ENCODE measurements at places on chromosomes 1 and 21.

GRCh38 chr1:160859166-160859565 is 3.5 kb downstream of the CD244 start:
- no peak for DNase-seq

GRCh38 chr1:180967558-180967957 is 54.9 kb downstream of the KIAA1614 start:
- DNase-seq, result no peak

DNA sequence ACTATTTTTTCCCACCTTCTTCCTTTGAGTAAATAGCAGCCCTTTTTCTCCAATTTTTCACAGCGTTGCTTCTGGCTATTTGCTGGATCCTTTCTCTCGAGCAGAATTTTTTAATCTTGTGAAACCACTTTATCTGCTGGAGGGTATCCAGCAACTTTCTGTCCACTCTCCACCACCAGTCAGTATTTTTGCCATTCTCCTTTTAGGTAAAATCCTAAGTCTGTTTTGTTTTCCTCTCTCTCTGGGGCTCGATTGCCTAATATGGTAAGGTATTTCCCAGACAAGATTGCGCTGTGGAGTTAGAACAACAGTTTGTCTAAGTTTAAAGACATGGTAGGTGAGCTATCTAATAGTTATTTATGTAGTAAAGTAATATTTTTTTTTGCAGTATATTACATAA is 156.9 kb downstream of the PPP1R12B start:
- DNase-seq, result no peak

GRCh38 chr1:159781992-159782391 is 1.2 kb downstream of the DUSP23 start:
- no peak for DNase-seq

DNA sequence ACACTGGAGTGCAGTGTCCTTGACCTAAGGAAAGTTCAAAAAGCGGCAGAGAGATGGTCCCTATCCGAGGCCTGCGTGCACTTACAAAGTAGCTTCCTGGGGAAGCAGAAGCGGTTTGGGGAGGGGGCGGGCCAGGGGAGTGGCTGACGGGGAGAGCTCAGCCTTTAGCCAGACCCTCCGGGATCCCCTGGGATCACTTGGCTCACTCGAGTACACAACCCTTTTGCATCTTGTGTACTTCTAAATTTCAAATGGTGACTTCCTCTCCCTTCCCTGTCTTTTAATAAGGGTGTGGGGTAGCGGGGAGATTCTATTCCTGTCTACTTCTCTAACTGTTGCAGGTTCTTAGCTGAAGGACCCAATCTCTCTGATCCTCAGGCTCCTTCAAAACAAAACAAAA is 18.1 kb upstream of the SNX27 start:
- no peak for DNase-seq

GRCh38 chr1:14955402-14955801 is 198.1 kb upstream of the TMEM51 start:
- no peak for DNase-seq

GRCh38 chr1:162666006-162666645 is 33.9 kb downstream of the DDR2 start:
- DNase-seq, result no peak

DNA sequence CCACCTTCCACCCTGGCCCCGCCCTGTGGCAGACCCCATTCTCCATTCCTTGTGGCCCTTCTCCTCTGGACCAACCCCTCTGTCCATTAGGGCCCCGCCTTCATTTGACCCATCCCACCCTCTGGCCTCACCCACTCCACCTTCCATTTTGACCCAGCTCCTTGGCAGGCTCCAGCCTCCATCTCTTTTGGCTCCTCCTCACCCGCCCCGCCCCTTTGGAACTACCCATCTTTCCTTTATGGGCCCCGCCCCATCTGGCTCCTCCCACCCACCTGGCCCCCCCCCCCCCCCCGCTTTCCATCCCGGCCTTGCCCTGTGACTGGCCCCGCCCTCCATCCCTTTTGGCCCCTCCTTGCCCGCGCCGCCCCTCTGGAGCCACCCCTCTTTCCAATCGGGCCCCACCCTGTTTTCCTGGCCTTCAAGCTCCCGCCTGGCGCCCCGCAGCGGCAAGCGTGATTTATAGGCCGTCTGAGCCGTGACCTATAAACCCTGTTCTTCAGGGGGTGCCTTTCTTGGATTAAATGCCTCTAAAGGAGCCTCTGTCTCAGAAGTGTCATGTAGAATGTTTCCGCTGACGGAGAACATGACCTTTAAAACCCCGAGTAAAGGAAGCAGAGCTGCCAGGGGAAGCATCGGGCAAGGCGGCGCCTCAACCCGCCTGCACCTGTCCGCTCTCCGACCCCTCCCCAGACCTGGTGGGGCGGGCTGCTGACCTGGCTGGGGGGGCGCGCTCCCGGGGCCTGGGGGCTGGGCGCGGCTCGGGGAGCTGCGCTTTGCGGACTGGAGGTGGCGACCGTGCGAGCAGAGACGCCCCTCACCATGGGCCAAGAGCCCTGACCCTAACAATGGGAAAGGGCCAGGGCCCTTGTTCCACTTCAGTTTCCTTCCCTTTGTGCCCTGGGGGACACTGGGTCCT is 178.0 kb downstream of the CAMTA1 start:
- DNase-seq, result peak; percentile 88

- no peak for DNase-seq
These were observed 53.9 kb downstream of the COQ8A start for GRCh38 chr1:226993814-226994585.

- no peak for DNase-seq
These were observed 218.8 kb upstream of the CAMK1G start for GRCh38 chr1:209364716-209365115.

- no peak for DNase-seq
These were observed 130.9 kb upstream of the ZBTB40 start for GRCh38 chr1:22320587-22321344.

GRCh38 chr21:45559216-45560105 is 17.2 kb upstream of the SLC19A1 start:
- DNase-seq, result no peak
